B cell (primary cell): ENCODE measurements at places on chromosomes 1 and 21.
A peak's percentile ranks its signal among the peaks of the same experiment; 100 is the strongest.

DNA sequence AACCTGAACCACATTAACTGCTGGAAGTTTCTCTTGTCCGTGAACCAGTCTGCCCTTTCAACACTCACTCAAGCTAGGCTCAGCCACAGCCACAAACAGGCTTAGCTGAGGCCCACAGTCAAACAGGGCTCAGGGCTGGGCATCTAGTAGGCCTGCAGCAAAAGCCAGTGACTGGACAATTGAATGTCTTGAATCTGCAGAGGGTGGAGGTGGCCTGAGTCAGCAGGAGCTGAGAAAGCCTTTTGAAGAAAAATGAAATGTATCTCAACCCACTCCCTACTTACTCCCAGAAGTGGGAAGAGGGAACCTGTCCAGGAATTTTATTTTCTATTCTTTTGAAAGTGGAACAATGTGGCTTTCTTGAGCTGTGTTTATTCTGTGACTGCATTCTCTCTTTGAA, 95.4 kb downstream of the PTPRU start:
- no peak for DNase-seq

DNA sequence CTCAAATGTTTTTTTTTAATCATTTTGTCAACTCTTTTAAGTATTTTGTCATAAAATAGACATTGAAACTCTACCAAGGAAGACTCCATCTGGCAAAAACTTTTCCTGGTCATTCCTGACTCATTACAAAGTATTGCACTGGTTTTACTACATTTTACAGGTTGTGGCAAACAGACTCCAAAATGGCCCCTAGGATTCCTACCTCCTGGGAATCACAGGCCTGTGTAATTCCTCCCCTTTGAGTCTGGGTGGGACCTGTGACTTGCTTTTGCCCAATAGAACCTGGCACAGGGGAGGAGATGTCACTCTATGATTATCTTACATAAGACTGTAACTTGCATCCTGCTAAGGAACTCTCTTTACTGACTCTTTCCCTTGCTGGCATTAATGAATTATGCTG, 123.6 kb upstream of the KCNJ6 start:
- no peak for DNase-seq

- no peak for DNase-seq
Observed at GRCh38 chr1:35448344-35448801, 108.8 kb downstream of the KIAA0319L start.

DNA sequence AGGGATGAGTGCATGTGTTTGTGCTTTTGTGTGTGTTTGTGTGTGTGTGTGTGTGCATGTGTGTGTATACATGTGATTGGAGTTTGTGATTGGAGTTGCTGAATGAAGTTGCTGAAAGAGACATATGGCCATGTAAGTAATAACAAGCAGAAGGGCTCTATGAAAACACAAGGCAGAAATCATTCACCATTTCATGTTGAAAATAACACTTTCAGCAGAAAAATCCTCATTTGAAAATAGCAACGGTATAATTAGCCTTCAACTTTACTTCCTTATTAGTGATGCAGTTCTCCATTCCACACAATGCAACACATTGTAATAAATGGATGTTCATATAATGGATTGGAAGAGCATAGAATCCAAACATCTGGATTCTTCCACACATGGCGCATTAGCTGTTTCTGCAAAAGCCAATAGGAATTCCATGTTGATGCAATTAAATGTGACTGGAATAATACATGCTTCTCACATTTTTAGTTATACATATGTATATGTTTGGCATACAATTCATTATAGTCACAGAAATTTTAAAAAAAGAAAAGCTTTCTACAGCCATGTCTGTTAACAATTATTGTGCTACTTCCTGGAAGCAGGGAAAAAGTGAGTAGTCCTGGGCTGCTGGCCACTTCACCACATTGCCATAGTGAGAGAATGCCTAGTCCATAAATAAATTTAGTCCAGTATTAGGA, 538.0 kb downstream of the LTN1 start:
- no peak for DNase-seq

DNA sequence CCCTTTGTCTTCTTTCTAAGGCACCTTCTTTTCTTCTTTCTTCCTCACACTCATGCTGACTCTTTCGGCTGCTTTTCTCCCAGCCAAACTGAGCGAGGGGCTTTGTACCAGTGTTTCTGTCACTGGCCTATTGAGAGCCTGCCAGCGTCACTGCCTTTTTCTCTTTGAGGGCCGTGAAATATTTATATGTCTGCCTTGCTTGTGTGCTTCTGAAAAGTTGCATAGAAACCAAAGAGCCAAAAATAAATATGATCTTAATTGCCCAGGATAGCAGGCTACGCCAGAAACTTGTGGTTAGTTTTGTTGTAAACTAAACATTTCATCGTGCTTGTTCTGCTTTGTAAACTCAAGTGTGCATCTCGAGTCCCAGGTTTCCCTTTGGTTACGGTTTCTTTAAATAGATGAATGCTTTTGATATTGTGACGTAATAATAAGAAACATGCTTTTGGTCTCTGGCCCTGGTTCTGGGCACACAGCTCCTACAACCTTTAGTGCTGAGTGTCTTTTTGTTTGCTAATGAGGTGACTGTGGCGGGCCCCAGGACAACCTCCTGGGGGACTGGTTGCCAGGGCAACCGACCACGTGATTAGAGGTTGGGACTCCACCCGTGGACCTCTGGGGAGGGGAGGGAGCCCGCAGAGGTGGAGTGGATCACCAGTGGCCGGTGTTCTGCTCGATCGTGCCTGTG, 10.8 kb downstream of the SLC37A1 start:
- peak; percentile 96 for DNase-seq

- DNase-seq, result no peak
Observed at GRCh38 chr1:201499795-201500669, 6.9 kb downstream of the CSRP1 start.

DNA sequence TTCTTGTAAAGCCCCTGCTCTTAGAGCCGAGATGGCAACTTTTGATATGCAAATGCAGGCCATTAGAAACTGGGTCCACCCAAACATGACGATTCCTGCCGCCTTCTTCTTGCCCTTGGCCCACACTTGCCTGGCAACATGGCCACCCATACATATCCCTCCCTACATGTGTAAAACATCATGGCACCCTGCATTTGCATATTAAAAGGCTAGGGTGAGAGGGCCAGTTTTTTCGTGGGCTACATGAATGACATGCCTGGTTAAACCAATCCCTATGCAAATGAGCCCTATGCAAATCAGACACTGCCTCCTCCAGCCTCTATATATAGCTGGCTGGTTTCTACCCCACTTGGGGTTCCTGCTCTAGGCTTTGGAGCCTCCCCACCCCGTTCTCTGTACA, 18.8 kb downstream of the PLA2G2A start:
- peak; percentile 10 for DNase-seq

- peak; percentile 44 for DNase-seq
Observed at GRCh38 chr21:33894736-33895288, 20.8 kb downstream of the ATP5PO start.

- DNase-seq, result no peak
Observed at GRCh38 chr1:209106237-209106741, 477.2 kb upstream of the CAMK1G start.

GRCh38 chr21:38500073-38500472, 1.8 kb upstream of the ERG start:
- no peak for DNase-seq

- DNase-seq, result no peak
Observed at GRCh38 chr1:77015748-77016341, 148.6 kb downstream of the ST6GALNAC5 start.

DNA sequence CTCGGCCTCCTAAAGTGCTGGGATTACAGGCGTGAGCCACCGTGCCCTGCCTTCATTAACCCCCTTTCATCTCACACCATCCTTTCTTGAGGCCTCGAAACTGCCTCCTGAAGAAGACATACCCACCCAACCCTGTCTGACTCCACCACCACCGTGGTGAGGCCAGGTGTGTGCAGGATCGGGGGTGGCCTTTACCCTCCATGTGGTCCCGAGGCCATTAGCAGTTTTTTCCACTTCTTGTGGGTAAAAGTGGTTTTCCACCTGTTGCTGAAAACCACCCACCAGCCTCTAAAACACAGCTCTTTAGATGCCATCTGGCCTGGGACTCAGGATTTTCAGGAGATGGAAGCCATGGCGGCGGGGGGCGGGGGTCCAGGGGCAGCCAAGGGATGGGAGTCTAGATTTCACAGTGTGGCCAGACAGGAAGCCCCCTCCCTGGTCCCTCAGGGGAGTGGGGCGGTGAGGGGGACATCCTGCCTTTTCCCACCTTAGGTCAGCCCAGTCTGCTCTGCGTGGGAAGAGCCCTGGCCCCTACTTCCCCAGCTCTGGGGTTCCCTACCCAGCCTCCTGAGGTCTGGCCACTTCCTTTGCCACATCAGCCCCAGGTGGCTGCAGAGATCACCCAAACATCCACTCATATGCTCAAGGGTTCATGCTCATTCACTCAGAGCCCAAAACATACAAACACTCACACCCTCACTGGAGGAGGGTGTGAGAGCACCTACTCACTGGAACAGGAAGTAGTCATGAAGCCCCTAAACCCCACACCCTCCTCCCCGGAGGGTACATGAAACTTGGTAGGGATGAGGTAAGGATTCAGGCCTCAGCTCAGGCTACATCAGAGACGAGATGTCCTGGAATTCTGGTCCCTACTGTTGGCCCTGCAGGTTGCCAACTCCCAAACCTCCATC, 2.3 kb downstream of the FGR start:
- DNase-seq, result peak; percentile 68

- no peak for DNase-seq
Observed at GRCh38 chr21:43983860-43984420, 28.2 kb upstream of the TRAPPC10 start.
